Activated CD4-positive, alpha-beta T cell treated with anti-CD3 and anti-CD28 coated beads for 48 hours (primary cell): ENCODE measurements at places on chromosomes 12 and 14.
A peak's percentile ranks its signal among the peaks of the same experiment; 100 is the strongest.

GRCh38 chr14:78135450-78135891, 34.7 kb upstream of the NRXN3 start:
- peak; percentile 6 for DNase-seq

DNA sequence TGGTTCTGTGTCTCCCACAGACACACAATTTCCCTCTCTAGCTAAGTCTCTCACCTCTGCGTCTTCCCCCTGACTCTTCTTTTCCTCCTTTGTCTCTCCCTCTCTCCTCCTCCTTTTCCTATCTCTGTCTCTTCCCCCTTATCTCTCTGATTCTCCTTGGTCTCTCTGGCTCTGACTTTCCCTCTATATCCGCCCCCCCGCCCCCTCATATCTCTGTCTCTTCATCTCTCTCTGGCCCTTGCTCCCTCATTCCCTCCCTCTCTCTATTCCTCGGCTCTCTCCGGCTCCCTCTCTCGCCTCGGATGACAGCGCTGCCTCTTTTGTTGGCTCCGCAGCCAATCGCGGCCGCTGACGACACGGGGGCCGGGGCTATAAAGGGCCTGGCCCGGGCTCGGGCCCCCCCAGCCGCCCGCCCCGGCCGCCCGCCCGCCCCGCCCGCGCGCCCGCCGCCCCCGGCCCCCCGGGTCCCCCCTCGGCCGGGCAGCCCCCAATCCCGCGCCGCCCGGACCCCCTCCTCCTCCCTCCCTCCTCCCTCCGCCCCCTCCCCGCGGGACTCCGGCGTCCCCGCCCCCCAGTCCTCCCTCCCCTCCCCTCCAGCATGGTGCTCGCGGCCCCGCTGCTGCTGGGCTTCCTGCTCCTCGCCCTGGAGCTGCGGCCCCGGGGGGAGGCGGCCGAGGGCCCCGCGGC, at the start of gene GDF11:
GDF11 (plus strand) TSS at position 404 of the 687 bp plus-strand sequence; CDS start at position 599, 195 bp downstream.
- DNase-seq = peak; percentile 82

DNA sequence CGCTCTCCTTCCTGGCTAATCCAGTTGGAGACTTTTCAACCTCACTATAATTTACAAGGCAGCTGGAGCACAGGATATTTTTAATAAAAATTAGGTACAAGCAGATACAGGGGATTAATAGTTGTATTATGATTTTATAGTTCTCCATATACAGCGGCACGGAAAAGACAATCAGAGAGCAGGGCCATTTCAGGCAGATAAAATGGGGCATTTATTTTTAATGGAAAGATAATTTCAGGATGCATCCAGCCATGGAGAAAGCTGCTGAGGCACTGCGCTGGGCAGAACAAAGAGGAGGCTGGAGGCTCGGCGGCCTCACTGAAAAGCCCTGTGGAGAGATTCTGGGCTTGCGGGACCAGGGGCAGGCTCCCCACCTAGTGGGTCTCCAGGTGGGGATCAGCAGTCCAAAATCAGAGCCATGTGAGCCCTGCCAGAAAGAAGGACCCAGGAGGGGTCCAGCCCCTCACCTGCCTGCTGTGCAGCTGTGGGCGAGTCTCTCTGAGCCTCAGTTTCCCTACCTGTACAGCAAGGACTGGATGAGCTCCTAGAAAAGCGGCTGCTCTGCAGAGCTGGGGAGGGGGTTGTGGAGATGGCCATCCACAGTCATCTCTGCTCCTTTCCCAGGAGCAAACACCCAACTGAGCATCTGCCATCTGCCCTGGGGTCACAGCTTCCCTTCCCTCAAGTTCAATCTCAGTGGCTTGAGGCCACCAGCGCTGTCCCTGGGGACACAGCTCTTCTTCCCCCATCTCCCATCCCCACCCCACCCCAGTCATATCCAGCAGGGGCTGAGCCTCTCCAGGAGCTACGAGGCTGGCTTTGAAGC, 23.9 kb upstream of the C14orf180 start:
- DNase-seq = no peak

DNA sequence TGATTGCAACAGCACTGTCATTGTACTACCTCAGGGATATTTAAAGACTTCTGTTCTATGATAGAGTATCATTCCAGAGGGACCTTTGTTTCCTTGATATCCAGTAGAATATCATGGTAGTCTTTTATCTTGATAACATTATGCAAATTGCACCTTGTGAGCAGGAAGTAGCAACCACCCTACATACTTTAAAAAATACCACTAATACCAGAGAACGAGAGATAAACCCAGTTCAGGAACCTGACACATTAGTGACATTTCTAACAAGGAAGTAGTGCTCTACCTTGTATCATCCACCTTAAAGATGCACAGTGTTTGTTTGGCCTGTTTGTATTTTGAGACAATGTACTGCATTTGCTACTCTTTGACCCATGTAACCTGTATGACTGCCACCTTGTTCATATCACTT, 8.8 kb upstream of the MAP4K5 start:
- DNase-seq = no peak

DNA sequence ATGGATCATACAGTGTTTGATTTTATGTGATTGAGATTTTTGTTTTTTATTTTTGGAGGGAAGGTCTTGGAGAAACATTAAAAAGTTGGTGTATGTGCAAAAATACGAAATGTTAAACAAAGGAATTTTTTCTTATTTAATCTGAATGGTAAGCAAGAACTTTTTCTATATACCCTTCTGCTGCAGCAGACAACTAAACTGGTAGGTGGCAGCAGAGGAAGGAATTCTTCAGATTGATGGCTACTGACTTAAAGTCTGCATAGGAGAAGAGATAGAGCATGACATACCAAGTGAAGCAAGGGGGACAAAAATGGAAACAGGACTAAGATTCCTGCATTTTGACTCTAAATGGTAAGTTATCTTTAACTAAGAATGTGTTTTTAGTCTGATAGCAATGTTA, 42.0 kb upstream of the A2ML1 start:
- no peak for DNase-seq

GRCh38 chr12:78447373-78447772, 417.2 kb upstream of the SYT1 start:
- no peak for DNase-seq

DNA sequence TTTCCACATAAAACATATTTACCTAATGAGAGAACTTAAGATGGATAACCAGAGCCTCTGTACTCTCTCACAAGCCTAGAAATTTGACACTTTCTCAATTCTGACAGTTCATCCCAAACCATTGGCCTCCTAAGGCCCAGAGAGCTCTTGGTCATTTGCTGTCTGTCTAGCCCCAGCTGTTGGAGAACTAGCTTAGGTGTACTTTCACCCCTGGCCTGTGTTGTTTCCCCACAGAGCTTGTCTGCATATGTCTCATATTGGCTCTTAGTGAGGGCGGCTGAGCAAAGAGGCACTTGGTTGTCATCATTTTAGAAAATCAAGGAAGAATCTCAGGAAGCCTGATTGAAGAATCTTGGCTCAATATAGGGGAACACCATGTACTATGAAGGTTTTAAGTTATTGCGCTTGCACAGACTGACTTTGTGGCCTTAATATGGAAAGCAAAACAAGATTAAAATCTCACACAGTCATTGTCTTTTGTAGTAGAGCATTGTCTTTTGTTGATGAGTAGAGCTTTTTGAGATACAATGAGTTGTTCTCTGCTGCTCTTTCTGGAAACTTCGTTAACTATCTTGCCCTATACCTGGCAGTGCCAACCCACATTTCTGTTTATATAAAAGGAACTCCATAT, 324.6 kb downstream of the RAD51B start:
- DNase-seq = no peak

- peak; percentile 22 for DNase-seq
These were observed 20.8 kb downstream of the CKAP4 start for GRCh38 chr12:106226884-106227640.

DNA sequence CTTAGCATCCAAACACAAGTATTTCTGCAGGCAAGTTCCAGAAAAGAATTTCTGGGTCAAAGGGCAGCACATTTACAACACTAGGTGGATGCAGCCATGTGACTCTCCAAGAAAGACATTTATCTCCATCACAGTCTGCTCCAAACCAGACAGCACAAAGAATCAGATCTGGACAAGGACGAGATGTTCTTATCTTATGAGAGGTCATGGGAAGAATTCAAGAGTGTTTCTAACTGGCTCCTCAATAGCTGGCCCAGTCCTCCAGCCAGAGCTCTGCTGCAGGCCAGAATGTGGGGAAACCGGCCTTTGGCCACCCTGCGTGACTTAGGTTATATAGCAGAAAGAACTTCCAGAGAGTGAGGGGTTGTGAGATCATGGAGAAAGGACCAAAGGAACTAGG, 17.4 kb downstream of the TMEM119 start:
- DNase-seq = no peak

GRCh38 chr12:106919910-106920544, 35.7 kb upstream of the TMEM263 start:
- peak; percentile 12 for DNase-seq

GRCh38 chr14:21287168-21287567, 7.3 kb downstream of the RPGRIP1 start:
- DNase-seq = no peak

- DNase-seq = no peak
These were observed 10.7 kb downstream of the USP15 start for GRCh38 chr12:62270872-62271271.

- DNase-seq = no peak
These were observed 9.1 kb upstream of the FBLN5 start for GRCh38 chr14:91956616-91957015.

DNA sequence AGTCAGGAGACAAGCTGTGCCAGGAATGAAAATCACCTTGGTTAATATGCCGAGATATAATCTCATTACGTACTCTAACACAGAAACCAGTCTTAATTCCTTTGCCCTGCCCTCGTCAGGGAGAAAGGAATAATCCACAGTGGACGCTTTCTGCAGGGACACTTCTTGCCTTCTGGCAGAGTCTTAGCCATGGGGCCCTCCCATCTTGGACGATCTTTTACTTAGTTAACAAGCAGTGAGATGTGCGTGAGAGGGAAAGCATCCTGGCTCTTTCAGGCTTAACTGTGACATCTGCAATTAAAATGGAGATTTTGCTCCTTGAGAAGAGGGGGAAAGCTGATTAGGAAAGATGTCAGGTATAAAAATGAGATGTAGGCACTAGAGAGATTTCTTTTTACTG, 246.4 kb downstream of the TMEM132C start:
- no peak for DNase-seq

GRCh38 chr12:110733900-110734299, 8.8 kb downstream of the PPP1CC start:
- DNase-seq = no peak

GRCh38 chr14:22231018-22231417, 358.0 kb downstream of the DAD1 start:
- DNase-seq = no peak

DNA sequence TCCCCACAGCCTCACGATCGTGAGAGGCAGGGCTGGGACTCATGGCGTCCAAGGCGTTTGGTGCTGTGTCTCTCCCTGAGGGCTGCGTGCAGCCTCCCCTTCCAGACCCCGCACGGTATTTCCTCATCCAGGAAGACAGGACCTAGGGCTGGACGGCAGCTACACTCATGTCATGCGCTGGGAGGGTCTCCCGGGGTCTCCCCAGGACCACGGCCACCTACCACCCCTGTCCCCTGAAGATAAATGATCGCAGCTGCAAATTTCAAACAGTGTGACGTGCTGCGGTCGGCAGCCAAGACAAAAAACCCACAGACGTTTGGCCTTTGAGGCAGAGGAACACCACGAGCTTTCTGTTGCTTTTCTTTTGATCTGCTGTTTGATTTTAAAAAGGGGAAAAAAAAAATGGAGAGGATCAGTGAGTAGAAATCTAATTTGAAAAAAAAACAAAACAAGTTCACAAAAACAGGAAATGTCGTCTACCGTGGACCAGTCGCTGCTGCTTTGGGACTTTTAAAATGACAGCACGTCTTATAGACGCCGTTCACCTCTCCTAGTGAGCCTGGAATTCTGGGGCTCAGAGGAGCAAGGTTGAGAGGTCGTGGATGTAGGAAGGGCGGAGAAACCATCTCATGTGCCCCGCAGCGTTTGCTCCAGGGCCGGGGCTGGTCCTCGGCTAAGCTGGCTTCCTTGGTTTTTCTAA, 237.6 kb downstream of the SLC41A2 start:
- peak; percentile 63 for DNase-seq

GRCh38 chr14:93458234-93458633, 27.5 kb downstream of the UNC79 start:
- no peak for DNase-seq

- DNase-seq = no peak
These were observed 10.7 kb upstream of the ARID4A start for GRCh38 chr14:58287607-58288042.

DNA sequence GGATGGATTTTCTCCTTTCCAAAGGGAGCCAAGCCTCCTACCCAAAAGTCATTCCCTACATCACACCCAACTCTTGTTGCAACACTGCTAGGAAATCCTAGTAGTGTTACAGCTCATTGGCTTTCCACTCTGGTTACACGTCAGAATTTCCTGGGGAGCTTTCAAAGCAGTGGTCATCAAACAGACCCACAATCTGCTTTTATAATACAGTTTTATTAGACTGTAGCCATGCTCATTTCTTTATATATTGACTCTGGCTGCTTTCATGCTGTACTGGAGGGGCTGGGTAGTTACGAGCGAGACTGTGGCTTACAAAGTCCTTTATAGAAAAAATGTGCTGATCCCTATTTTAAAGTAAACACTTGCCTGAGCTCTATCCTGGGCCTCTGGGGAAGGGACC, 34.3 kb downstream of the ZFYVE26 start:
- no peak for DNase-seq

GRCh38 chr14:94161981-94162380, 12.1 kb upstream of the PPP4R4 start:
- no peak for DNase-seq

DNA sequence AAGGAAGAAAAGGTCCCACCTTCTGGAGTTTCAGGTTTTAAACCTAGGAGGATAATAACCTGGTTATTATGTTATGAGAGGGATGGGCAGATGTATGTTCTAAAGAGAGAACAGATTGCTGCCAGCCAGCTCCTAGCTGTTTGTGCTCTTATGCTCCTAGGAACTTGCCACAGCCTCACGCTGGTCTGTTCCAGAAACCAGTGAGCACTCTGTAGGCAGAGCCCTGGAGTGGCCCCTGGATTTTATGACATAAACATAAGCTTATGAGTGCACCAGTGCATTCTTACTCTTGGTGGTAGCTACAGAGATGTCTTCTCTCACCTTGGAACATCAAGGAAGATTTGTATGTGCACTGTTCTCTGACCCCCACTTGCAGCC, 27.7 kb downstream of the KLC1 start:
- no peak for DNase-seq

- DNase-seq = peak; percentile 22
These were observed 1.2 kb downstream of the SNX6 start for GRCh38 chr14:34628681-34629135.

DNA sequence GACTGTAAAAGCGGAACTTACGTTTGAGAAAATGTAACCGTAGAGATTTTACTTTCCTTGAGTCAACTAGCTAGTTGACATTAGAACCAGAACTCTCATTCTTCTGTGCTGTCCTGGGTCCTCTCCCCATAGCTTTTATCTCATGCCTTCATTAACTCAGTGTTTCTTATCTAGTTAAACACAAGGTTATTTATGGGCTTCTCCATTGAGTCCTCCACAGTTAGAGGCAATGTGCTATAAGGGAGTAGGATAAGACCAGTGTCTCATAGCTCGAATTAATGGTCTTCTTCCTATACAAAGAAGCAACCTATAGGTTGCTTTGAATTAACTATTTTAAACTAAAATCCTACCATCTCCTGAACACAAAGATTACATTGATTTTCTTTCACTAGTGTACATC, 129.8 kb downstream of the ACSS3 start:
- no peak for DNase-seq
